ENCODE measurements at places on chromosomes 5 and 9.

GRCh38 chr9:17906176-17906840, 327.4 kb downstream of the SH3GL2 start:
- DNase-seq: no peak

GRCh38 chr9:117555964-117556629, 141.2 kb upstream of the ASTN2 start:
- peak; percentile 55 for DNase-seq

DNA sequence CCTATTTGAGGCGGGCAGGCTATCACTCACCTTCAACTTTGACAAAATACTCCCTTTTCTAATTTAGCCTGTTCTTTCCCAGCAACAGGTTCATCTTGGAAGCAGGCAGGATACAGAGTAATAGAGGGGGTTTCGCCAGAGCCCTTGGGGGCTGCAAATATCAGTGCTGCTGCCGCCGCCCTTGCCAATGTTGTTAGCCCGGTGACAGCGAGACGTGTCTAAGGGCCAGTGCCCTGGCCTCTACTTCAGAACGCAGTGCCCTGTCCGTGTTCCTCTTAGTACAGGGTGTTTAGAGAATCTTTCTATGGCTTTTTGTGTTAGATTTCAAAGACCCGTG, 703 bp downstream of the FAM120AOS start:
- no peak for DNase-seq

DNA sequence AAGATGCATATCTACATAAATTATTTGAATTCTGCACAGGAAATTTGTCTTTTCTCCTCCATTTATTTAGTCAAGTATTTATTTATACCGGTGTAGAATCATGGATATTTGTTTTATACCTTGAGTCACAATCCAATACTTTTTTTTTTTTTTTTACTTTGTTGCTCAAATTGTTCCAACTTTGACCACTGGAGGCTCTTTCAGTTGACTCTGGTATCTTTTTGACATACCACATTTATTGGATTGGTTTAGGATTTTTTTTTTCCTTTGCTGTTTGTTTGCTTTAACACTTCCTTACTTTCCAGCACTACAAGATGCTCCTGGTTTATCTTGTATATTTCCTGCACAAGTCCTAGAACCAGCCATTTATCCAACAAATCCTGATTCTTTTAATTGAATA, 543.1 kb upstream of the RIOK2 start:
- peak; percentile 12 for DNase-seq
